ENCODE measurements at places on chromosomes 4 and X.

GRCh38 chr4:23547096-23547495 lies 342.8 kb downstream of the PPARGC1A start:
- DNase-seq = no peak

GRCh38 chr4:155377276-155377675 lies 511 bp upstream of the MAP9 start:
- DNase-seq = no peak

DNA sequence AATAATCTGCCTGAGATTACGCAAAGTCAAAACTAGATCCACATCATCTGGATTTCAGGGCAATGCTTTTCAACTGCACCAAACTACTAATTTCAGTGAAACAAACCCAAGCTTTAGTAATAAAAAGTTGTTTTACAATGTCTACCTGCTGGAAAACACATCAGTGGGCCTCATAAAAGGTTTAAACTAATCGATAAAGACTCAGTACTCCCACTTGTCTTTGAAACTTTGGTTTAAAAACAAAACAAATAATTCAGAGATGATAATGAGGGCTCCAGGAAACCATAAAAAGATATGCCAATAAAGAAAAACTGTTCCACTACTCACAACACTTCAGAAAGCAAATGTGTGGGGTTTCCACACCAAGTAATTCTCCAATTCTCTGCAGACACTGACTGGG lies 10.2 kb downstream of the PSMD10 start:
- no peak for DNase-seq

- no peak for DNase-seq
Measured at GRCh38 chr4:152729466-152729865, 49.7 kb upstream of the TMEM154 start.

DNA sequence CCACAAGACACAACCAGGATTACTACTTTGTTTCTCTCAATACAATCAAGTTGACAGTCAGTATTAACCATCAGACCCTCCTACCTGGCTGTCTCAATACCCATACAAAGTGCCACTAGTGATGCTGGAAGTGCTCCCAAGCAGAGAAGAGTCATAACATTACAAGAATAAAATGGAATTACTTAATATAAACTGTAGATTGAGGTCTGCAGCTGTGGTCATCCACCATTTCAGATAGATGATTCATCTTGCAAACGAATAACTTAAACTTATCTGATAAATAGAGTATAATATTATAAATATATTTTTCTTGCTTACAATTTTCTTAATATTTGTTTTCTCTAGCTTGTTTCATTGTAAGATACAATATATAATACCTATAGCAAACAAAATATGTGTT lies 1034.2 kb upstream of the PCDH10 start:
- no peak for DNase-seq
